ENCODE measurements at places on chromosomes 5 and 9. TPM values are rescaled to one million over a fixed set of nuclear protein-coding genes. Genes with fewer than 3 reads are reported as not detected.

DNA sequence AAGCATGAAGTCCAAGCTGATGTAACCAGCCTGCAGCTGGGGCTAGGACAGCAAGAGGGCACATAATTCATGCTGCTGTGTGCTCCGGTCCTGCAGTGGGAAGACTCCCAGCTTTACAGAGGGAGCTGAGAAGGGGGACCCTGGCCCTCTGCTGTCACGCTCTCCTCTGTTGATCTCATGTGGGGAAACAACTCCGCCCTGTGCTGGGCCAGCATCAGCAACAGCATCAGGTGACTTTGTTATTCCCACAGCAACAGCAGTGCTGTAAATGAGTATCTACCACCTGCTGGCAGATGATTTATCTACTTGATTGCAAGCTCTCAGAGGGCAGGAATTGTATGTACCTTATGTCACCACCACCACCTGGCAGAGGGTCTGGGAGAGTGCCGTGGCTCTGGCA, 176.2 kb downstream of the COL23A1 start:
- DNase-seq, result no peak

- DNase-seq, result no peak
Observed at GRCh38 chr5:173963182-173963838, 25.7 kb upstream of the C5orf47 start.

- no peak for DNase-seq
Observed at GRCh38 chr9:3058409-3058808, 214.5 kb upstream of the PUM3 start.

The SPINK9 gene
- polyA plus RNA-seq, result 0.33 TPM

All from renal cortex interstitium (tissue), 15 donors.